ENCODE measurements at places on chromosomes 16 and 17.

DNA sequence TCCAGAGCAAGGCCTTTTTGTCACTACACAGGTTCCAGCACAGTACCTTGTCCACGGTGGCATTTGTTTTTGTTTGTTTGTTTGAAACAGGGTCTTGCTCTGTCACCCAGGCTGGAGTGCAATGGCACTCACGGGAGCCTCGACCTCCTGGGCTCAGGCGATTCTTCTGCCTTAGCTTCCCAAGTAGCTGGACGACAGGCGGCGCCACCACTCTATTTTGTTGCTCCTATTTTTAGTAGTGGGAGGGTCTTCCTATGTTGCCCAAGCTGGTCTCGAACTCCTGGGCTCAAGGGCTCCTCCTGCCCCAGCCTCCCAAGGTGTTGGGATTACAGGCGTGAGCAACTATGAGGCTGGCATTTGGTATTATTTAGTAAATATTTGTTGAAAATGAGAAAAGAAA lies 10.3 kb downstream of the MRC2 start:
- DNase-seq: no peak

- peak; percentile 75 for DNase-seq
These were observed 7.6 kb downstream of the MYO1C start for GRCh38 chr17:1484676-1485422.

GRCh38 chr17:12256380-12256995 lies 235.8 kb downstream of the MAP2K4 start:
- DNase-seq: peak; percentile 10

DNA sequence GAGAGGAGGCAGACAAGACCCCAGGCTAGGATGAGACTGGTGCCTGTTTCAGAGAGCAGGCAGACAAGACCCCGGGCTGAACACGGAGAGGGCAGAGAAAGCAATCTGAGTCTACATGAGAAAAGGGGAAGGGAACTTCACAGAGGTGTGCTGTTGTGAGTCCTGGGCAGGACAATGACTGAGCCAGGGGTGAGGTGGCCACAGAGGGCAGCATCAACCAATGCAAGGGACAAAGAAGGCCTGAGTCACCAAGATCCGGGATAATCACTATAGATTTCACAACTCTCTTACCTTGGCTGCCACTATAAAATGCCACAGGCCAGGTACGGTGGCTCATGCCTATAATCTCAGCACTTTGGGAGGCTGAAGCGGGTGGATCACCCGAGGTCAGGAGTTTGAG lies 89.0 kb downstream of the SLC39A11 start:
- DNase-seq: no peak

DNA sequence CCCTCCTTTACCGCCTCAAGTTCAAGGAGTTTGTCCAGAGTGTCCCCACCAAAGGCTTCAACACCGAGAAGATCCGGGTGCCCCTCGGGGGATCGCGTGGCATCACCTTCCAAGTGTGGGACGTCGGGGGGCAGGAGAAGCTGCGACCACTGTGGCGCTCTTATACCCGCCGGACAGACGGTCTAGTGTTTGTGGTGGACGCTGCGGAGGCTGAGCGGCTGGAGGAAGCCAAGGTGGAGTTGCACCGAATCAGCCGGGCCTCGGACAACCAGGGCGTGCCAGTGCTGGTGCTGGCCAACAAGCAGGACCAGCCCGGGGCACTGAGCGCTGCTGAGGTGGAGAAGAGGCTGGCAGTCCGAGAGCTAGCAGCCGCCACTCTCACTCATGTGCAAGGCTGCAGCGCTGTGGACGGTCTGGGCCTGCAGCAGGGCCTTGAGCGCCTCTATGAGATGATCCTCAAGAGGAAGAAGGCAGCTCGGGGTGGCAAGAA lies 1.1 kb downstream of the ARL4D start:
- no peak for DNase-seq

- DNase-seq: no peak
These were observed 1.3 kb downstream of the MAPK8IP3 start for GRCh38 chr16:1707193-1707790.

GRCh38 chr17:43021741-43022512 lies at the start of gene VAT1:
Gene VAT1, minus strand, starts transcription at chr17:43022385. Its CDS starts 63 bp downstream, at chr17:43022322.
- DNase-seq: peak; percentile 68

DNA sequence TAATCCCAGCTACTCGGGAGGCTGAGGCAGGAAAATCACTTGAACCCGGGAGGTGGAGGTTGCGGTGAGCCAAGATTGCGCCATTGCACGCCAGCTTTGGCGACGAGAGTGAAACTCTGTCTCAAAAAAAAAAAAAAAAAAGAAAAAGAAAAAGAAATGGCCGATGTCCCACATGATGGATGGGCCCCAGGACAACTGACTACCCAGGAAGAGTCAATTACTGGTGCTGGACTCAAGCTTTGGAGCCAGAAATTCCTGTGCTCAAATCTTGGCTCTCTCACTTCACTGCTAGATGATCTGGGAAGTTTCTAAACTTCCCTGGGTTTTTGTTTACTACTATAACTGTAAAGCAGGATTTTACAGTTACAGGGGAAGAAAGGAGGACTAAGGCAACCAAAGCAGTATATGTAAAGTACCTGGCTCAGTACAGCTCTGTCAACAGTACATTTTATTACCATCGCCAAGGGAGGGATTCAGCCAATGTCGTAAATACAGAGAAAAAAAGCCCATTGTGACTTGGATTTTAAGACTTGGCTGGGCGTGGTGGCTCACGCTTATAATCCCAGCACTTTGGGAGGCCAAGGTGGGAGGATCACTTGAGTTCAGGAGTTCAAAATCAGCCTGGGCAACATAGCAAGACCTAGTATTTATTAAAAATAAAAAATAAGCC lies 11.9 kb downstream of the C16orf86 start:
- no peak for DNase-seq

GRCh38 chr17:41060052-41060604 lies at the start of gene KRTAP2-3:
Gene KRTAP2-3, minus strand, starts transcription at chr17:41060114. Its CDS starts 64 bp downstream, at chr17:41060050.
- DNase-seq: no peak

DNA sequence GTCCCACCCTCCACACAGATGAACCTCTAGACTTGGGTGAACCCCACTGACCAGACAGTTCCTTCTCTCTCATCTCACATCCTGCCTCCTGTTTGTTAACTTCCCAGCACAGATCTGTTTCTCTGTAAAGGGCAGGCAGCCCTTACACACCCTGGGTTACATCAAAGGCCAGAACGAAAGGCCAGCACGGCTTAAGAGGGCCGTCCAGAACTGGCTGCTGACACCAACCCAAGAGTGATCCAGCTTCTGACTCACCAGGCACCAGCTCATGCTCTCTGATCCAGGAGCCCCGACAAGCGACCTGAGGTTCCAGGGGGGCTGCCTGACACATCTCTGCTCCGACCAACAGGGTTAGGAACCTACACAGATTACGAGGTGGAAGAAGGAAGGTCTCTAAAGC lies 86.9 kb downstream of the MRM3 start:
- DNase-seq: no peak

DNA sequence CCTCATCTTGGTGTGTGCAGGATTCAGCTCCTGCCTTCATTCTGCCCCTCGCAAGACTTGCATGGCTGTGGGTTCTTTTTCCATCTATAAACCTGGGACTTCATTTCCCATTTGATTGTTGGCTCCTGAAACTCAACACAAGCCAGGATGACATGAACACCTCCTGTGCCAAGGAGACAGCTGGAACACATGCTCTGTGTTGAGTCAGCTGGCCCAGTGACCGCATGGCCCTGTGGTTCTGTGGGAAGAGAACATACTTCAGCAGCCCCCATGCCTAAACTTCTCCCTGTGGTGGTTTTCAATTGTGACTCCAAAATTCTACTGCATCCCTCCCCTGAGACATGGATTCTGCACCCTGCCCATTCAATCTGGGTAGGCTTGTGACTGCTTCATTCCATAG lies 57.9 kb upstream of the FOXF1 start:
- no peak for DNase-seq

GRCh38 chr17:37842401-37842800 lies 81.8 kb upstream of the TBC1D3K start:
- no peak for DNase-seq

- DNase-seq: no peak
These were observed 391.0 kb downstream of the WWOX start for GRCh38 chr16:78490431-78490830.

Measured in GM12891 (cell line).